ENCODE measurements at places on chromosomes 16 and 17.
A peak's percentile ranks its signal among the peaks of the same experiment; 100 is the strongest.

- DNase-seq, result no peak
Measured at GRCh38 chr16:68452176-68452575, 3.9 kb upstream of the SMPD3 start.

DNA sequence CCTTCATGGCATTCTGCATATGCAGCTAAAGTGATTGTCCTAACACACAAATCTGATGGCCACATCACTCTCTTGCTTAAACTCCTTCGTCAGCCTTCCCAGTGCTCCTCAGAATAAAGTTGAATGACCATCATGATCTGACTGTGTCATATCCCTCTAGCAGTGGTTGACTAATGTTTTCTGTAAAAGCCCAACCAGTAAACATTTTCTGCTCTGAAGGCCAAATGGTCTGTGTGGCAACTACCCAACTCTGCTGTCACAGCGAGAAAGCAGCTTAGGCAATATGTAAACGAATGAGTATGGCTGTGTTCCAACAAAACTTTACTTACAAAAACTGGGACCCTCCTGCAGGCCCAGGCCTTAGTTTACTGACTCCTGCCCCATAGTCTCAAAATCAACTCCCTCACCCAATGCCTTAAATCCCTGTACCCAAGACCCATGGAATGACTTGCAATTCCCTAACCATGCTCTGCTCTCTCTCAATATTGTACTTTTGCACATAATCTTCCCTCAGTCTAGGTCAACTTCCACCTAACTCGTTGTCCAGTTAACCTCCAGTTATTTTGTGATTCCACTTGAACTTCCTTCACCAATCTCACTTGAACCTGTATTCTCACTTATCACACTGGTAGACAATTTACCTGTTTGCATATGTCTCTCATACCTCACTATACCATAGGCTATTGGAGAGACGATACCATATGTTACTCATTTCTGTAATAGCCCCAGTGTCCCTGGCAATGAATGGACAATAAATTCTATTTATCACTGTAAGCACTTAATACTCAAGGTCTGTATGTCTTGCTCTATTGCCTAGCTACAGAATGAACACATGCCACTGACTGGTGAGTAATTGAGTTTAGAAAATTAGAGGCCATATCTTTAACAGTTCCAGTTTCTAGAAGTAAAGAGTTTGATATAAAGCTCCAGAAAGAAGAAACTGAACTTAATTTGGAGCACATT, 29.1 kb downstream of the TMEM100 start:
- DNase-seq, result no peak

DNA sequence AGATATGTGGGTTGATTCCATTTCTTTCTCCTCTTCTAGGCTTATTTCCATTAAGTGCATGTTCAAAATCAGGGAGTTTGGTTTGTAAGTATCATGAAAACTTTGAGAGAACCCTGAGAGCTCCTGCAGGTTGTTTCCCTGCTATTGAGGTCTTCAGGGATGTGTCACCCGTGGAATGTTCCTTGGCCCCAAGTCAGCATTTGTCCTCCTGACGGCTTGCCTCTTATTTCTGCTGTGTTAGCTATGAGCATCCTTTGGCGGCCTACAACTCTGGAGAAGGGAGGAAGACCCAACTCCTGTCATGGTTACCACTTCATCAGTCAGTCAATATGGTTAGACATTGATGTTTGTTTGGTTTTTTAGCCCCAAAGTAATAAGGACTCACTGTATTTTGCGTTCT, 180.8 kb downstream of the FTO start:
- DNase-seq, result no peak

GRCh38 chr17:19578545-19578944, 44.9 kb downstream of the SLC47A1 start:
- no peak for DNase-seq

- no peak for DNase-seq
Measured at GRCh38 chr16:57091200-57091974, 996 bp upstream of the CPNE2 start.

- no peak for DNase-seq
Measured at GRCh38 chr17:20133517-20133916, 124.4 kb downstream of the SPECC1 start.

DNA sequence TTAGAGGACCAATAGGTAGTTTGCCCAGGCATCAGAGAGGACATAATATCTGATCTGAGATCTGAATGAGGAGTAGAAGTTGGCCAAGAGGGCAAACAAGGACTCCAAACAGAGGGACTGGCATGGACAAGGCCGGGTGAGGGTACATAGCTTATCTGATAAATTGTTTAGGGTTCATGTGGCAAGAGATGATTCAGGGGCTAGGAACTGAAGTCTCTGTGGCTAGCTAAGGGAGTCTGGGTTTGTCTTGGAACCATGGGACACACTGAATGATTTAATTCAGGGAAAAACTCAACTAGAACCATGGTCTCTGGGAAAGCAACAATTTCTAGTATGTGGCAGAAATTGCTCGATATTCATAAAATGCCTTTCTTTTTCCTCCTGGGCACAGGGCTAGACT, 4.1 kb upstream of the AQP8 start:
- no peak for DNase-seq

GRCh38 chr16:3131755-3132377, 3.0 kb upstream of the ZNF213 start:
- no peak for DNase-seq

DNA sequence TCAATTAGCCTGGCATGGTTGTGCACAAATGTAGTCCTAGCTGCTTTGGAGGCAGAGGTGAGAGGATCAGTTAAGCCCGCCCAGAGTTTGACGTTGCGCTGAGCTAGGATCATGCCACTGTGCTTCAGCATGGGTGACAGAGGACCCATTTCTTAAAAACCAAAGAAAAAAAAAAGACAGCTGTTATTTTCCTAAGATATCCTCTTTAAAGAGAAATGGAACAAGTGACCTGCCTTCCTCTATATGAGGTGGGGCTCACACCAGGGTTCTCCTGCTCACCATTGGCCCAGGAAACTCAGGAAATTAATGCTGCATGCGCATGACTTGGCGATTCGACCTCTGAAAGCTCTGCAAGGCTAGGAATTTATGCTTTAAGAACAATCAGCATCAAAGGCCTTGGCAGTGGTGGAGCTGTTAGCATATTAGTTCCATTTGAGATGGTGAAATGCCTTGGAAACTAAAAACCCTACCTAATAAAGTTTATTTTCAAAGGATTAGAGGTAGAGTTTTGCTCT, 108.3 kb downstream of the RBFOX1 start:
- DNase-seq, result no peak

DNA sequence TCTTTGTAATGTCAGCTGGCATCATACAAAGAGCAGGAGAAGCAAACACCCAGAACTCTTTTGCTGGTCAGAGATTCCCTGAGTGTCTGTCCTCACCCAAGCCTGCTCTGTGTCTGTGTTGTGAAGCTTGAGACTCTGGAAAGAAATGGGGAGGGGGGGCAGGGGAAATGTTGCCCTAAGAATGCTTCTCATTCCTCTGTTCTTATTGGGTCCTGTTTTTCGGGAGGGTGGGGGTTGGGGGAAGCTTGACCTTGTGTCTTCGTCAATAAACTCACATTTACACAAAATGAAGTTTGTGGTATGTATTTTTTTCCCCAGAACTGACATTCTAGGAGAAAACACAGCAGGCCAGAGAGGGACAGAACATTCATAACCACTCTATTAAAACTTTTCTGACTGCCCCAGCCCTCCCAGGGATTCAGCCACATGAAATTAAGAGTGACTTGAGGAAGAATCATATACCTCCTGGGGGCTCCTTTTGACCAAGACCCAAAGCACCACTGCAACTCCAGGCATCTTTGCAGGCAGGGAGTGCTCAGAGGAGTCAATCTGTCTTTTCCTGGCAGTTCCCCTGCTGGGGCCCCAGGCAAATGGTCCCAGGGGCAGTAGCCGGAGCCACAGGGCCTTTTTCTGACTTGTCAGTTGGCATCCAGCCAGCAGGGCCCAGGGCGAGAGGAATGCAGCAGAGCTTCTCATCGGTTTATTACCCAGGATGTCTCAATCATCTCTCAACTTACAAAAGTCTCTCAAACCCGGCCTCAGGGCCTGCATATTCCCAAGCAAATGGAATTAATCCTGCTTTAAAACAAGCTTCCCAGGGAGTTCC, 5.1 kb upstream of the RASL10B start:
- peak; percentile 72 for DNase-seq

GRCh38 chr17:73400915-73401545, 89.2 kb upstream of the CDC42EP4 start:
- no peak for DNase-seq

GRCh38 chr17:77142689-77143088, 1.9 kb downstream of the SEC14L1 start:
- no peak for DNase-seq

DNA sequence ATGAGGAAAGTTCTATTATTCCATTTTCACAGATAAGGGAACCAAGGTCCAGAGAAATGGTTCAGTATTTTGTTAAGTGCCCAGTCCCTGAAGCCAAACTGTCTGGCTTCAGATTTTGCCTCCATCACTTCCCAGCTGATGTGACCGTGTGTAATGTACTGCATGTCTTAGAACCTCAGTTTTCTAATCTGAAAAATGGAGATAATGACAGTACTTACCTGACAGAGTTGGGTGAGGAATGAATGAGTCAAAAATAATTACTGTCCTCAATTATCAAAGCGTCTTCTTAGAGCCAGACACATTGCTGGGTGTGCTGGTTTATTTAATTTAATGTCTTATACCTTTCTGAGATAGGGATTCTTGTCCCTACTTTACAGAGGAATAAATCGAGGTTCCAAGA, 6.7 kb downstream of the ZNF668 start:
- no peak for DNase-seq

GRCh38 chr16:24839347-24839972, 6.3 kb upstream of the SLC5A11 start:
- no peak for DNase-seq

DNA sequence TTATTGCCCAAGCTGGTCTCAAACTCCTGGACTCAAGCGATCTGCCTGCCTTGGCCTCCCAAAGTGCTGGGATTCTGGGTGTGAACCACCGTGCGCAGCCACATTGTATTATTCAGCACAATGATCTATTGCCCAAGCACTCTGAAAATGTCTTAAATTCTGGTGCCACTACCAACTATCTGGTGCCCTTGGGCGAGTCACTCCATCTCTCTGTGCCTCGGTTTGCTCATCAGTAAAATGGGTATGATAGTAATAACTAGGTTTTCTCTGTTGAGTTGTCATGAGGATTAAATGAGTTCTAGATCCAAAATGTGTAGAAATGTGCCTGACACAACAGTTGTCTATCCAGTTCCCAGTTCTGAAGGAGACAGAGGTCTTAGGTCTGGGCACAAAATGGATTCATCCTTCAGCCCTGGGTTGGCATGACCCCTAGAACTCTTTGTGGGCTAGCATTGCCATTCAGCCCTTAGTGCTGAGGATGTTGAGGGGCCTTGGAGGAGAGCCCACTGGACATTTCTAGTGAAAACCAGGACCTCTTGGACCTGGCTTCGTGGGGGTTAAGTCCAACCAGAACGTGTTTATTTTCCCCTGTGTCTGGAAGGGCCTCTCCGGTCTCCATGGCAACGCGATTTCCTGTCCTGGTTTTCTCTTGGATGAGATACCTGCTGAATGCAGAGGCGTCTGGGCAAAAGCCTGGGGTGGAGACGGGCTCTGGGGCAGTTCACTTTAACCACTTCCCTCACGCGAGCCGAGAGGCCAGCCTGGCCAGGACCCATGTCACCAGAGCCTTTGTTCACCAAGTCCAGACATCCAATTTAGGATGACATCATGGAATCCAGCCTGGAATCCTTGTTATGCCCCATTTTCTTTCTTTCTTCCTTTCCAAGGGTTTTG, 43.7 kb upstream of the TNRC6A start:
- DNase-seq, result no peak

- no peak for DNase-seq
Measured at GRCh38 chr17:384622-385177, 32.1 kb upstream of the RPH3AL start.

- DNase-seq, result no peak
Measured at GRCh38 chr17:43019418-43019817, 2.8 kb downstream of the VAT1 start.

- DNase-seq, result no peak
Measured at GRCh38 chr17:5011928-5012327, 14.2 kb downstream of the KIF1C start.

DNA sequence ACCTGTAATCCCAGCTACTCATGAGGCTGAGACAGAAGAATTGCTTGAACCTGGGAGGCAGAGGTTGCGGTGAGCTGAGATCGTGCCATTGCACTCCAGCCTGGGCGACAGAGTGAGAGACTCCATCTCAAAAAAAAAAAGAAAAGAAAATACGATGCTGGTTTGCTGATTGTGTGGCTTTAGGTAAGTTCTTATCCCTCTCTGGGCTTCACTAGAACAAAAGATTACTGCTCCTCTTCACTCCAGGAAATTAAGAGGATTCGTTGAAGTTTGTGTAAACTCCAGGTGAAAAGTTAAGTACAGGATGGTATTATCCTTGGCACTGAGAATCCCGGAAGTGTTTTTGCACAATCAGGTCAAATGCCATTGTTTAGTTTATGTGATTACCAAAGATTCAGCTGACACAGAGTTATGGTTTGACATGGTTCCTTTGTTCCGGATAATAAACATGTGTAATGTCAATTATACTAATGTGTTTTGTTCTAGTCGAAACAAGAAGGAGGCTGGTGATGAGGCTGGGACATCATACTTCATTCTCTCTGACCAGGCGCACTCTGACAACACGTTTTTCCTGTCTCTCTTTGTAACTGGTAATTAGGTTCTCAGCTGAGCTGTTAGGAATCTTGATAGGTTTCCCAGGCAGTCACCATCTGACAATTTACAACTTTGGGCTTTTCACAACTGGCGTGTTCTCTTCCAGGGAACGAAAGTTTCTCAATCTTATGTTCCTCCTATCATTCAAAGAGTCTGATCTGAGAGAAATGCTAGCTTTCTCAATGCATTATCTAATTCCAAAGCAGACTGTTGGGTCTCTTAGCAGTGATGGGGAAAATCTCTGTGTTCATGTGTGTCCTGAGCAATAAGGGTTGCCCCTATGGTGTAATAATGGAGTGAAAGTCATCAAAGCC, 10.8 kb upstream of the TAOK1 start:
- no peak for DNase-seq

DNA sequence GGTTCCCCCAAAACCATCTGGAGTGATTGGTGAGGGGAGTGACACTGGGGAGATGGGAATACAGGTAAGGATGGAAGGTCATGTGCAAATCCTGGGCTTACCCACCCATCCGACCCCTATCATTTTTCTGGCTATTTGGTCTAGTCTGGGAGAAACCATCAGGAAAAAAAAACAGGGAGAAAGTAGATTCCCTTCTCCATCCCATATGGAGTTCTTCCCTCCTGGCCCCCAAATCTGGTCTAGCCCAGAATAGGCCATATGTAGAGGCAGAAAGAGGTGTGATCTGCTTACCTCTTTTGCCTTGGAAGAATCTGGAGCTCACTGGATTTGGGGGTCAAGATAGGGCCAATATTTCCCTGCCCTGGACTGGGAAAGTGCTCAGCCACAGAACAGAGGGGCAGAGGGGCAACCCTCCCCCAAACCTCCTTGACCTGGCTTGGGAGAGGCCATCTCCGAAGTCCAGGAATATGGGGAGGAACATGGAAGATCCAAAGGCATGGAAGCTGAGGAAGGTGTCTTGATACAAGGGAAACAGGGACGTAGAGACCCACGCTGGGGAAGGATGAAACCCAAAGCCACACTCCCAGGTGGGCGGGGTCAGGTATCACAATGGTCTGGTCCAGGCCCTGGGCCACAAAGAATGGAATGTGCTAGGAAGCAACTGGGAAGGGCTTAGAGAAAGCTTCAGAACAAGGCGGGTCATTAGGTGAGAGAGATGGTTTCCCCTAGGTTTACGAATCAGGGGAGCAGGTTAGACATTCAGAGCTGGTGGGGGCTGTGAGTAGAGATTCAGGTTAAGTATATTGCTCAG, 16.2 kb downstream of the CHRNB1 start:
- no peak for DNase-seq

GRCh38 chr16:85480727-85481101, 132.4 kb upstream of the GSE1 start:
- DNase-seq, result no peak
